ENCODE measurements at places on chromosomes 5 and 9.

DNA sequence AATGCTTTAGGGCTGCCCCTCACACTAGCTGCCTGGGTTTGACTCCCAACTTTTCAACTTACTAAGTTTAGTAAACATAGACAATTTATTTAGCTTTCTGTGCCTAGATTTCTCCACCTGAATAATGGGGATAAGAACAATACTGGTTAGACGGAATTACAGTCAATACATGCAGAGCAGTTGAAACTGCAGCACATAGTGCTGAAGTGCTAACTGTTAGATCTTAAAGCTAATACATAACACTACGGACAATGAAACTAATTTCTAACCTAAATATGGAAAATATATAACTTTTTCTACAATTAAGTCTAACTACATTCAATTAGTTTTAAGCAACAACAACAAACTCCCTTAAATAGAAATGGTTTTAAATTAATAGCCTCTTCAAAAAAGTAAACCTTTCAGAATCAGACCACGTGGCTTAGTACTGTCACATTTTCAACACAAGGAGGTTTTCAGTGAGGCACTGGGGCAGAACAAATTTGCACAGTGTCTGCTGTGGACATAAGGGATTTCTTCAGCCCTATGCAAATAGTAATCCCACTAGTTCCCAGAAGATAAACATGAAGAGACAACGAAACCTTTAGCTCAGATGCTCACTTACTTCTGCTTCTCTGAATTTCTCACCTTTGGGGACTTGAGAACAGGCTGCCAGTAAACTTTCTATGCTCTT lies 293.4 kb downstream of the EDIL3 start:
- no peak for DNase-seq

- no peak for DNase-seq
Measured at GRCh38 chr9:132998831-132999635, 20.5 kb downstream of the GFI1B start.

GRCh38 chr5:27911216-27911615 lies 872.8 kb upstream of the CDH9 start:
- no peak for DNase-seq

DNA sequence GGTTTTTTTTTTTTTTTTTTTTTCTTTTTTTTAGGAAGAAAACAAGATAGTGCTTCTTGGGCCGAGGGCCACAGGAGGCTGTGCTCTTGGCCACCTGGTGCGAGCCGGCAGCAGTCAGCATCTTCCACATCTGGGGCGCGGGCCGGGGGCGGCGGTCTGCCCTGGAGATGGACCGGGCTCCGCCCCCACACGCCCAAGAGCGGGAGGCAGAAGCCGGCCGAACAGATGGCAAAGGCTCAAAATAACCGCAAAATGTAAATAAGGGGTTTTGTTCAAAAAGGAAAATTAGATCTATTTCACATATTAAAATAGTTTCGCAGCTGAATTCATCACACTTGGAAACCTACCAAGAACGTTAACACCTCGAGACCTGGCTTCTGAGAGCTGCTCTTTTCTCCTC lies 51.5 kb upstream of the UBAC1 start:
- peak; percentile 38 for DNase-seq

DNA sequence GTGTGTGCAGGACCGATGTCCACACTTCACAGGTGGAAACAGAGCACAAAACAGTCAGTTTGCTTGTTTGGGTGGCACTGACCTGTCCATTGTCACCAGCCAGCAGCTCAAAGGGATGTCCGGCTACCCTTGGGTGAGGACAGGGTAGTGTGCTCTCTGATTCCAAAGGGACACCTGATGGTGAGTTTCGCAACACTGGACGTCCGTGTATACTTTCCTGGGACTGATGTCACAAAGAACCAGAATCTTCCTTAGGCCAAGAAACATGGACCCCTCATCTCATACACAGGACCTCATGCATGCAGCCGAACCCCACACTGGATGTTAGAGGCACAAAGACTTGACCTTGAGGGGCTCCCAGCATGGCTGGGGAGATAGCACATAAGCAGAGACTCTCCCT lies 22.2 kb upstream of the CPLX2 start:
- DNase-seq, result no peak

- DNase-seq, result no peak
Measured at GRCh38 chr5:39420482-39421145, 4.2 kb downstream of the DAB2 start.

GRCh38 chr5:60261732-60262131 lies 368.2 kb upstream of the PDE4D start:
- no peak for DNase-seq

DNA sequence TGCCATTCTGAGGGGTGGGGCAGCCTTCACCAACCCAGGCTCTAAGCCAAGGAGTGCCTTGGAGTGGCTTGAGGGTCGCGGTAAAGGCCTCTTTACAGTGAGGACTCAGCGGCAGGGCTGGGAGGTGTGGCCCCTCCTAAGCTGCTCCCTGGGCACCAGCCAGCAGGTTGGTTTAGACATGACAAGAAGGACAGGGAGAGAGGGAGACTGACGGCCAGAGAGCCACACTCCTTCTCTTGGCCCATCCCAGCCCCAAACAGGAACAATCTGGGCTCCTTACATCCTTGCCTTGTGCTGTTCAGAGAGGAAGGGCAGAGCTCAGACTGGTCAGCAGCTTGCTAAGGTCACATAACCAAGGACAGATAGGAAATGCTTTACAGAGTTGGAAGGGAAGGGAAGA lies 94.5 kb downstream of the LMX1B start:
- no peak for DNase-seq

DNA sequence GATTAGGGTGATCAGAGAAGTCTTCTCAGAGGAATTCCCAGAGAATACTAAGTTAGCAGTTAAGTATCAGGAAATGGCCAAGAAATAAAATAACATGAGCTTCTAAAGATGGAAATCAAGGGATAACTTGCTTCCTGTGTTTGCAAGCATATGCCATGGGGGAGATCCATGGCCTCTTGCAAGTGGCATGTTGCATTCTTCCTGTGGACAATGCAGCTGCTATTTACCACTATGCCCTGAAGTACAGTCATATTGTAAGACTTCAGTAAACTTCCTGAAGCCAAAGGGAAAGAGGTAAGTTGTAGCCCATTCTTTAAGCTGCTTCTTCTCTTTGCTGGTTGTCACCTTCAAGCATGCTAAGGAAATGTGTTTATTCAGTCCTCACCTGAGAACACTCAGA lies 154.7 kb upstream of the RUSC2 start:
- no peak for DNase-seq

- DNase-seq, result no peak
Measured at GRCh38 chr9:128321879-128322403, 306 bp downstream of the TRUB2 start.

- DNase-seq, result no peak
Measured at GRCh38 chr9:137095664-137096517, 9.1 kb downstream of the MAN1B1 start.

DNA sequence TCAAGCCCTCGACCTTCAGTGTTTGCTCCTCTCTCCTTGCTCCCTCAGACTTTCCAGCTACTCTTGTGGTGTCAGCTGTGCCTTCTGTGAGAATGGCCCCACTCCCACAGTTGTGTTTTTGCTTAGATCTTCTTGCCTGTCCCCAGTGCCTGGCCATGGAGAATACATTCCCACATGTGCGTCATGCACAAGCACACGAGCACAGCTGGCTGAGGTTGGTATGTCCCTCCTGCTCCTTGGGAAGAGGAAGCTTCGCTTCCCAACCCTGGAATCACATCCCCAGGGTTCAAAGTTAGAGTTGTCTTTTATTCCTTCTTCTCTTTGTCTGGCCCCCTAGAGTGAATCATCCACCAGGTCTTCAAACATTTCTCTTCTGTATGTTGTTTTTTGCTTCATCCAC lies 518.6 kb downstream of the CCDC171 start:
- no peak for DNase-seq

- no peak for DNase-seq
Measured at GRCh38 chr5:127290019-127290945, at the start of gene MEGF10. Gene MEGF10, plus strand, starts transcription at chr5:127290796. Its CDS starts 40,513 bp downstream, at chr5:127331309.

DNA sequence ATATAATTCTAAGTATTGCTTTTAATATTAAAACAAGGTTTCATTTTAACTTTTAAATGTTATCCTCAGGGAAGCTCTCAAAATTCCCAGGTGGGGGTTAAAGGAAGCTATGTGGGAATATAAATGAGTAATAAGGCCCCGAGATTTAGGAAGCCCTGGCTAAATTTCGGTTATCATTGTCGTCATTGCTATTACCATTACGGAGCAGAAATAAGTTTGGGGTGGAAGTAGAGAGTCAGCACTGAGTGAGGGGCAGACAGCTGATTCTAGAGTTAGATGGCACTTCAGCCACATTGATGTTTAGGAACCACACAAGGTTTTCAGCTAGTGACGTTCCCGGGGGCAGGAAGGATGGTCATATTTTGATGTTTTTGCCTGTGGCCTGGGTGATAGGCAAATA lies 74.9 kb downstream of the NREP start:
- DNase-seq, result no peak

DNA sequence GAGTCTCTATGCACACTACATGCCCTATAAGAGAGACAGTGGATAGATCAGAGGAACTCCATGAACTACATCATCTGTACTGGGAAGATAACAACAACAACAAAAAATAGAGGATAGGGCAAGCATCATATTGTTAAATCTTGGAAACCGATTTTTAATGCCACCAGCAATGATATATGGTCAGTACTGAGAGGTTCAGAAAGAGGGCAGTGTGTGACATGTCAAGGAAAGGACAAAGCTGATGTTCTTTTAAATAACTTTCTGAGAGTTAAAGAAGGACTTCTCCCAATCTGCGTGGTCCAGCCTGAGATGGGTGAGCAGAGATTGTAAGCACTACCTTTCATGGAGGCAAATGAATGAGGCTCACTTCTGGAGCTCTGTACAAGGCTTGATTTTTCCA lies 62.0 kb upstream of the PHF24 start:
- DNase-seq, result no peak

DNA sequence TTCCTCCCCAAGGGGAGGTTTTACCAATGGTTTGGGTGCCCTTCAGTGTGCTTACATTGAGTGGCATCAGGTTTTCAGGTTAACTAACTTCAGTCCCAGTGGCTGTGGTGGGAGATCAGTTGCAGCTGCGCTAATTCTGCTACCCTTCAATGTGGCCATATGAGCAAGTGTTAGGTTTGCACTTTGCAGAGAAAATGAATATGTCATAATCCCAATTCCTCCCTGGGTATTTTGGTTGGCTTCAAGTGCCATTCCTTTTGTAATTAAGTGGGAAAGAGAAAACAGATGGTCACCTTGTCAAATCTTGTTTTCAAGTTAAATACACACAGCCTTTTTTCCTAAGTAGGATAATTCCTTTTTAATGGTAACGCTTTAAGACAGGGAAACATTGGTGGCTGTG lies 236.2 kb downstream of the TLE4 start:
- no peak for DNase-seq

DNA sequence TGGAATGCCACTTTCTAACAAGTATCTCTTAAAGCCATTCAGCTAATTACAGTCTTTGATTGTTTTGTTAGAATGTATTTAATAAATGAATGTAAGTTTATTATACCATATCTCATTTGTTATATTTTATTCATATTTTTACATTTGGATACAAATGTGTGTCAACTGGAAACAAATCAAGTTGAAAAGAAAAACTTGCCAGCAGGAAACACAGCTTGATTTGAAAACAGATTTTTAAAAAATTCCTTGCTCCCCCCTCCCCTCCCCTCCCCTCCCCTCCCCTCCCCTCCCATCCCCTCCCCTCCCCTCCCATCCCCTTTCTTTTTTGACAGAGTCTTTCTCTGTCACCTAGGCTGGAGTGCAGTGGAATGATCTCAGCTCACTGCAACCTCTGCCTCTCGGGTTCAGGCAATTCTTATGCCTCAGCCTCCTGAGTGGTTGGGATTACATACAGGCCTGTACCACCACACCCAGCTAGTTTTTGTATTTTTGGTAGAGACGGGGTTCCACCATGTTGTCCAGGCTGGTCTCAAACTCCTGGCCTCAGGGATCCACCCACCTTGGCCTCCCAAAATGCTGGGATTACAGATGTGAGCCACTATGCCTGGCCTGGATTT lies 227.6 kb downstream of the WDR70 start:
- DNase-seq, result no peak

DNA sequence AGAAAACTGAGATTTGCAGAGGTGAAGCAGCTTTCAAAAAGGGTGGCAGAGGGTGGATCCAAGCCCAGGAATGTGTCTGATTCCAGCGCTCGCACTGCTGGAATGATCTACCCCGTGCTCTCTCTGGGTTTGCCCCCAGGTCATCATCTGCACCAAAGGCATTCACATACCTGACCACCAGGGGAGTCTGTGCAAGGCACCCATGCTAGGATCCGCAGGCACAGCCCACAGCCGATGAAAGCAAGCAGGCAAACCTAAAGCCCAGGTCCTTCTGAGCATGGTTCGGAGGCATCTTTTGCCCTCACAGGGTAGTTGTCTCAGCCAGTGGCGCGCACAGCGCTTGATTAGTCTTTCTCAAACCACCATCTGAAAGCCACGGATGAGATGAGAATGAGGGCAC lies 56.6 kb downstream of the TEK start:
- DNase-seq, result no peak

GRCh38 chr5:55711507-55712022 lies 559 bp downstream of the SLC38A9 start:
- no peak for DNase-seq

DNA sequence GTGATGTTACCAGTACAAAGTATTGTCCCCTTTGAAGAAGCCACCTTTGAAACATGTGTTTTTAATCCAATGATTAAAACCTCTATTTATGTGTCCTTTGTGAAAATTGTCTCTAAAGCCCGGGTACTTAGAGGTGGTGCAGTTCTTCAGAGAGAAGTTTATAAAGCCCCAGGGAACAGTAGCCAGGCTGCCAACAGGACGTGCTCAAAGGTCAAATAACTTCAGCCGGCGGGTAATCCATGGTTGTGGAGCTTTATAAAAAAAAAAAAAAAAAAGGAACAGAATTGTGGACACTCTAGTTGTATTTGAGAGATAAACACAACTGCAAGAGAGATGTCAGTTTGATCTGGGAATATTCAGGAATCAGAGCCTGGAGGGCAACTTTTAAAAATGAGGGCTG lies 57.9 kb upstream of the CTNND2 start:
- no peak for DNase-seq

GRCh38 chr5:165714598-165714997 lies 2209.2 kb downstream of the MAT2B start:
- DNase-seq, result no peak

DNA sequence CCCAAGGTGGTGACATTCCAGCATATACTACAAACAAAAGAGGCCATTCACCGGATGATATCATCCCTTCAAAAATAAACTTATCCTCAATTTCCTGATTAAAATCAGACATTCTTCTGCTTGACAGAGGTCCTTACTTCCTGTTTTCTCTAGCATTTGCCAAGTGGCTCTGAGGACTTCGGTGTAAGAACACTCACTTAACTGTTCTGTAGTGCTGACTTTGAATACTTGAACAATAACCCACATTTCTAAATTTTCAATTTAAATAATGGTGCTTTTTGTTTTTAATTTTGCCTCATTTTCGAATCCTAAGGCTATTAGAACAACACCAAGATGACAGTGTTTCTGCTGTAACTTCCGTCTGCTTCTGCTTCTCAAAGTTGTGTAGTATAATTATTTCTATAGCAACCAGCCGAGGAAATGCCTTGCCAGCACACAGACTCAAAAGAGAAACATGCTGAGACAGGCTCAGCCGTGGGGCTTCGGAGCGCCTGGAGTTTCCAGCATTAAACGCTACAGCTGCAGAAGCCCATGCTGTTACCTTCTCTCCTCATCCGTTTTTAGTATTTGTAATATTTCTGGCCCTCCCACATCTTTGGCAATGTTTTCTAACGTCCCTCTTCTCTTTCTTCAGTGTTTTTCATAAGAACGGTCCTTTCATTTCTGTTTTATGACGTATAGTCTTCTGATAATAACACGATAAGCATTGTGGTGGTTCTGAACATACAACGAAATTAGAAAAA lies 19.5 kb upstream of the ANXA1 start:
- peak; percentile 81 for DNase-seq

GRCh38 chr9:17726298-17726697 lies 147.4 kb downstream of the SH3GL2 start:
- DNase-seq, result no peak

All from RWPE2 (cell line).